CD4-positive, alpha-beta T cell treated with Interleukin-4 for 4 hours (primary cell): ENCODE measurements at places on chromosomes 12 and 14.

DNA sequence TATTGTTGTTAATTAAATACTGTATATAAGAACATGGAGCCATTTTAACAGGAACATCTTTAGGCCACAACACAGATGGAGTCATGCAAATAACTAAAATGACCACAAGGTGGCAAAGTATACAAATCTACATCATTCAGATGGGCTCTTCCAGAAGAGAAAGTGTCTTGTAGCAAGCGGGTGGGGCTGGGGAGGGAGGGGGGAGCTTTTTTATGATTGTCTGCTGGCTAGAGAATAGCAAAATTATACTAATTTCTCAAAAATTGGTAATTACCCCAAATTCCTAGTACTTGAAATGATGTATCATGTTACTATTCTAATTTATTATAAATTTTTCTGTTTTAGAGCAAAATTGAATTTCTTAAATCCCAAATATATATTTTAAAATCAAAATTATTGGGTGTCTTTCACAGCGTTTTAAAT is 378.7 kb downstream of the PRKD1 start:
- no peak for DNase-seq

GRCh38 chr14:94157197-94157596 is 16.9 kb upstream of the PPP4R4 start:
- DNase-seq: no peak

- no peak for DNase-seq
Observed at GRCh38 chr12:94783862-94784261, 133.5 kb upstream of the TMCC3 start.

DNA sequence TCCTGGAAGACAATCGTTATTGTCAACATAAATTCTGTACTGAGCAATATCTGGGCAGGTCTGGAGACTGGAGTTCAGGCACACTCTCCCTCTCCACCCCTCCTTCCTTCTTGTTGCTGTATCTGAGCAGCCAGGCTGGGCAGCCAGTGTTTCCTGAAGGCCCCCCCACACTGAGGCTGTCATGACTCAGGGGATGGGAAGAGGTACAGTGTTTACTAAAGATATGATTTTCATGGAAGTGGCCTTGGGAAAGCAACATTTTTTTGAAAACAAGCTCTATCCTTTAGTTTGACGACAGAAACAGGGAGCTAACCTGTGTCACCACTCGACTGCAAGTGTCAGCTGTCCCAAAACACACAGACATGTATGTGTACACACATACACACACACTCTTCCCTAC is 1485.4 kb upstream of the TMEM132C start:
- DNase-seq: no peak

GRCh38 chr14:66330916-66331315 is 155.3 kb upstream of the CCDC196 start:
- no peak for DNase-seq

DNA sequence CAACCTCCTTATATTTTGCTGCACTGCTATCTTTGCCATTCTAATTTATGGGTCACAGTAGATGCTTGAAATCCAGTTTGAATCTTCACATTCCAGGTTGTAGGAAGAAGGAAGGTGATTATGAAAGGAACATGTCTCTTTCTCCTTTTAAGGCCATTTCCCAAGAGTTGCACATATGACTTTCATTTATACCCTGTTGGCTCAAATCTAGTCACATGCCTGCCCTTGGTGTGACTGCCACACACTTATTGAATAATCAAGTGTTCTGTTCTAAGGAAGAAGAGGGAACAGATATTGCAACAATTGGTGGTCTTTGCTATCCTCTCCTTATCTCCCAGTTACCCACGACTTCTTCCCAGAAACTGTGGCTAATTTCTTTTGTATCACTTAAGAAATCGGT is 404.3 kb downstream of the TMEM117 start:
- no peak for DNase-seq

- DNase-seq: no peak
Observed at GRCh38 chr12:131832321-131833231, 4.4 kb downstream of the MMP17 start.

GRCh38 chr12:28776220-28776619 is 372.9 kb upstream of the FAR2 start:
- no peak for DNase-seq

DNA sequence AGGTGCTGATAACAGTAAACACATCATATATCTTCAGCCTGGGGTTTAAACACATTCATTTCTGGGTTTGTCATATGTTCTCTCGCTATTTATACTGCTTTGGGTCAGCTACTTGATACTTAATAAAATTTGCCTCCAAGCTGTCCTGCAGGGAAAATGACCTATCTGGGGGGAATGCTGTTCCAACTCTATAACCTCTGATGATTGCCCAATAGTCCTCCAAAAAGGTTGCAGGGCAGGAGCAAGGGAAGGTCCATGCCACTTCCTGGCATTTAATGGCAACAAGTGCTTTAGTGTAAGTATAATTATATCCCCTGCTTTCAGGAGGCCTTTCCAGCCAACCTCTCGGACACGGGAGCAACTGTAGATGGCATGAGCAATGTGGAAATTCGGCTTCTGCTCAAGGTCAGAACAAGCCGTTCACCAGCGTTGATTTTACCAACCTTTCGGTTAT is 198.0 kb upstream of the EEA1 start:
- DNase-seq: no peak

DNA sequence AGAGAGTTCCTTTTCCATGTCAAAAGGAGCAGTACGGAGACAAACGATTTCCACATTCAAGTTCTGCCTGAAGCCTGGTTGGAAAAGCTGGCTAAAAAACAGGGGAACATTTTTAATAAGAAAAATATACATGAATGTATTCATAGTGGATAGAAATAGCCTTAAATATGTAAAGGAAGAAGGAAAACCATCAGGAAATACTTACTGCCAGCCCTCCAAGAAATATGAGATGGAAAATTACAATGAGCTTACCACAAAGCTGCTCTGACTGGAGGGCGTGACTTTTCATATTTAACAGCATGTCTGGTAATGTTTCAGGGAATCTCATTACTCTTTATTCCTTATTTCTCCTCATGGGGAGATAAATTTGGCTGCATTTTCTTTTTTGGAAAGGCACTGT is 75.9 kb upstream of the ZDHHC17 start:
- no peak for DNase-seq

- DNase-seq: no peak
Observed at GRCh38 chr14:36161776-36162175, 14.7 kb downstream of the PTCSC3 start.

- no peak for DNase-seq
Observed at GRCh38 chr12:58765076-58765475, 155.2 kb downstream of the LRIG3 start.

- DNase-seq: no peak
Observed at GRCh38 chr14:75234173-75235115, 44.2 kb upstream of the FOS start.

DNA sequence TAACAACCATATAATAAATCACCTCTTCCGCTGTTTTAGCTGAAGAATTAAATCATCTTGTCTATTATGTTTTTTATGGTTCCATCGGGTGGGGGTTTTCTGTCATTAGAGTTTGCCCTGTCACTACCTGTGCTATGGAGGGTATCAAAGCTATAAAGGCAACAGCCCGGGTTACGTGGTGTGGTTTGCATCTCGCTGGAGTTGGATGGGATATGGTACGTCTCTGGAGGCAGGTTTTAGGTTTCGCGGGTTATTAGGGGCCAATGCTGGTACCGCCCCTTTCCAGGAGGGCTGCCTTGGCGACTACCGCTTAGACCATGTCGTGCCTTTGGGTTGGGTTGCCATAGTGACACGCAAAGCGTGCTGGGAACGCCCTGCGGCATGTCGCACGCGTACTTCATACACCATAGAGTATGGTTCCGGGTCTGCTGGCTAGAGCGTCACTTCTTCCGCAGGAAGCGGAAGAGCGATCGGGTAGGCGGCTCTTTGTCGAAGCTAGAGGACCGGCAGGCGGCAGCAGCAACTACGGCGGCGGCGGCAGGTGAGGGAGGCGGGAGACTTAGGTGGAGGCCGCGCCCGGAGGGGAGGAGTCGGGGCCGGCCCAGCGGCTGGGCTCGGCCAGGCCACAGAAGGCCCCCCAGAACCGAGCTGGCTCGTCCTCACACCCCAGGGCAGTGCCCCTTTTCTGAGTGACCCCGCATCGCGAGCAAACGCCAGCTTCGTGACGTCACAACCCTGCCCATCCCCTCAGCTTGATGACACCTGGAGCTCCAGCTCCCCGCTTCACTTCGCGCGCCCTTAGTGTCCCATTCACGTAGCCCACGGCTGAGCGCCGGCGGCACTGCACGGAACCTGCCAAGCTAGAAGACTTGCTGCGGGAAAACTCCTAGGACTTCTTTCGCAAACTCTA is at the start of gene ZC3H10:
TSS of gene ZC3H10 (plus strand) at position 489 of the 910 bp plus-strand sequence. CDS start 2,297 bp downstream, outside the sequence.
- DNase-seq: peak; percentile 99

GRCh38 chr14:61638595-61639387 is 56.5 kb upstream of the HIF1A start:
- no peak for DNase-seq

DNA sequence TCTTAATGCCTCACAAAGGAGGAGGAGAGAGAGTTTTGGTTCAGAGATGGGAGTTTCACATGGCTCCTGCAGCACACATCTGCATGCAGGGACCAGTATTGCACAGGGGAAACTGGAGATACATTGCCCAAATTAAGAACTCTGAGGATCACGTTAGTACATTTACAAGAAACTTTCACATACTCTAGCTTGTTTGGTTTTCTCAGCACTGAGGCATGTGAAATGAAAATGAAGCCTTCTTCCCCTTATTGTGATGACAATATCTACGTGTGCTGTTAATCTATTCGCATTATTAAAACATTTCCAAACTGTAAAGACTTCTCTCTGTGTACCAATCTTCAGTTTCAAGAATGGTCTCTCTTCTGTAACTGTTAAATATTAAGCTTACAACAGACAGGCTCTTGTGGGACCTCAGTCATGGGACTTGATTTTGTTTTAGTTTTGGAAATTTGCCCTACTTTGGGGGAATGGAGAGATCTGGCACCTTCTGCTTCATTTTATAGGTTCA is 124.7 kb downstream of the DAAM1 start:
- DNase-seq: no peak

DNA sequence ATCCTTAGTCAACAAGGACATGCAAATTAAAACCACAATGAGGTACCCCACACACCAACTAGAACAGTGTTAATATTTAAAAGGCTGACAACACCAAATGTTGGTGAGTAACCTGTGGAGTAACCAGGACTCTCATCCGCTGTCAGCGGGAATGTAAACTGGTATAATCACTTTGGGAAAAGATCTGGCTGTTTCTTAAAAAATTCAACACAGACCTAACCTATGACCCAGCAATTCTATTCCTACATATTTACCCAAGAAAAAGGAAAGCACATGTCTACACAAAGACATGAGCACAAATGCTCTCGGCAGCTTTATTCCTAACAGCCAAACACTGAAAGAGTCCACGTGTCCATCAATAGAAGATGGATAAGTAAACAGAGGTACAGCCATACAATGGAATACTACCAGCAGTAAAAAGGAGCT is 26.6 kb downstream of the NRDE2 start:
- no peak for DNase-seq

- no peak for DNase-seq
Observed at GRCh38 chr12:42589465-42590329, at the start of gene PRICKLE1. TSS of gene PRICKLE1 (minus strand) at chr12:42589746. CDS start at chr12:42472516, 117,230 bp downstream.

DNA sequence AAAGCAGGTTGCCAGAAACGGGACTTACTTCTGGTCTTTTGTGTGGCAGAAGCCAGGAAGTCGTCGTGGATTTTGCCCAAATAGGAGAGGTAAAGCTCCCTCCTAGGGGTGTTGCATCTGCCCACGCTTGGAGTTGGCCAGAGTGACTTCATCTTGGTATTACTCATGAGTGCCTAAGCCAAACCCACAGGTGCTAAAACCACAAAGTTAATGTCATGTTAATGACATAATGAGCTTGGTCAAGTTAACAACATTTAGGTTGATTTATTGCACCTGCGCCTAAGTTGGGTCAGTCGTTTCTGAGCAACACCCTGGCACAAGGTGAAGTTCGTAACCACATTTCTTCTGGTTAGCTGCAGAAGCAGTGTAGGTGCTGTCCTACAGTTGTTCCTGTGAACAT is 225.2 kb downstream of the FUT8 start:
- peak; percentile 51 for DNase-seq

DNA sequence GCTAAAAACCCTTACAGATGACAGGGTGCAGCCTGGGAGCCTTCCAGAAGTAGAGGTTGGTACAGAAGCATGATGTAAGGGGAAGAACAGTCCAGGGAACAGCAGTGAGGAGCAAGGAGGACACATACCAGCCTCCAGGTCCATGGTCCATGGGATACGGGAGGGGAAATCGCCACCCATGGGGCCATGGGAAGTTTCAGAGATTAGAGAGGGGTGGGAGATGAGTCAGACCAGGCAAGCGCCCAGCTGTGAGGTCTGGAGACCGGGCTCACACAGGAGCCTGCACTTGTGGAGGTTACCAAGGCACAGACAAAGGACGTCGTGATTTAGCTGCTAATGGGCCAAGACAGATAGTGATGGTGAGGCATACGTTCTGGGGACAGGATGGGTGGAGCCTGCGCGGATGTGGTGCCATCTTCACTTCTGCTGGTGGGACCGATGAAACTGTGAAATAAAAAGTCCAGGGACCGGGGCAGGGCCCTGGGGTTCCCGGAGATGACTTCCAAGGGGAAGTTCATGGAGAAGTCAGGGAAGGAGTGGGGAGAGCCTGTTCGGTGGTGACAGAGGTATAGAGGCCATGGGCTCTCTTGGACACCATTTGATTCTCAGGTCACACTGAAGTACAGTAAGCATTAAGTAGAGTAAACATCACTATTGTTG is 17.7 kb upstream of the LRP1-AS start:
- no peak for DNase-seq

DNA sequence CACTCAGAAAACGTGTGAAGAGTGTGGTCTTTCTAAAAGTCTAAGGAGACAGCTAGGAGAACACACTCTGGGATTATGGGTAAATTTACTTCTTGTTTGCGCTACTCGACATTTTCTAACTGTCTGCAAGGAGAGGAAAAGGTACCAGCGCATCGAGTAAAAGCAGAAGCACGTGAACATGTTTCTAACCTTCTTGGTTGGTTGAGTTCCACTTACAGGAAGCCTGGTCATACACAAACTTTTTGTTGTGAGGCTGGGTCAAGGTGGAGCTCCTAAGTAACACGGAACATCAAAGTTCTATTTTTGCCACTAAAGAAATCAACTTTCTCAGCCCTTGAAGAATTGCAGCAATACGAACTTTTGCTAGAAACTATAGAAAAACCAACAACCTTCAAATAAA is 20.0 kb downstream of the ANKLE2 start:
- DNase-seq: no peak

GRCh38 chr12:55955344-55955743 is 10.5 kb downstream of the PMEL start:
- DNase-seq: no peak

DNA sequence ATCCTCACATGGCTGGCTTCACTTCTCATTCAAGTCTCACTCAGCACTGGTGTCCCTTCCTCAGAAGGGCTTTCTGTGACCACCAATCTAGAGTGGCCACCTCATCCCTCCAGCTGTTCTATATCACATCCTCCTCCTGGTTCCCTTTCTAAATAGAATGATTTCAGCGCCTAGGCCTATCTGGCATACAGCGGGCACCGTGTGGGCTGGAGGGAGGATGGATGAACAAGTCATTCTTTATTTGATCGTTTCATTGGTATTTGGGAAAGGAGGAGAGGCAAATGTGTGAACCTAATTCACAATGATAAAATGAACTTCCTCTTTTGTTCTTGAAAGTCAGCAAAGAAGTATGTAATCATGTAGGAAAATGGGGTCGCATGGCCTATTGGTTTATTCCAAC is 394.2 kb downstream of the DPF3 start:
- DNase-seq: no peak

- DNase-seq: no peak
Observed at GRCh38 chr12:15045451-15045850, 72.6 kb downstream of the PDE6H start.
